G401 (cell line): ENCODE measurements at places on chromosomes 7 and 10. TPM values are rescaled to one million over a fixed set of nuclear protein-coding genes. Genes with fewer than 3 reads are reported as not detected.
A peak's percentile ranks its signal among the peaks of the same experiment; 100 is the strongest.

Gene CYP2C19
- total RNA-seq = not detected in 2 replicates

Gene CFAP46
- total RNA-seq = 6.2 and 11.3 TPM in 2 replicates

Gene UPK3BL2
- 6.6 TPM in 1 of 2 replicates, not detected in the other for total RNA-seq

Gene EVX1
- total RNA-seq = not detected in 2 replicates

Gene ZNF503
- total RNA-seq = 1.5 and 2.0 TPM in 2 replicates

DNA sequence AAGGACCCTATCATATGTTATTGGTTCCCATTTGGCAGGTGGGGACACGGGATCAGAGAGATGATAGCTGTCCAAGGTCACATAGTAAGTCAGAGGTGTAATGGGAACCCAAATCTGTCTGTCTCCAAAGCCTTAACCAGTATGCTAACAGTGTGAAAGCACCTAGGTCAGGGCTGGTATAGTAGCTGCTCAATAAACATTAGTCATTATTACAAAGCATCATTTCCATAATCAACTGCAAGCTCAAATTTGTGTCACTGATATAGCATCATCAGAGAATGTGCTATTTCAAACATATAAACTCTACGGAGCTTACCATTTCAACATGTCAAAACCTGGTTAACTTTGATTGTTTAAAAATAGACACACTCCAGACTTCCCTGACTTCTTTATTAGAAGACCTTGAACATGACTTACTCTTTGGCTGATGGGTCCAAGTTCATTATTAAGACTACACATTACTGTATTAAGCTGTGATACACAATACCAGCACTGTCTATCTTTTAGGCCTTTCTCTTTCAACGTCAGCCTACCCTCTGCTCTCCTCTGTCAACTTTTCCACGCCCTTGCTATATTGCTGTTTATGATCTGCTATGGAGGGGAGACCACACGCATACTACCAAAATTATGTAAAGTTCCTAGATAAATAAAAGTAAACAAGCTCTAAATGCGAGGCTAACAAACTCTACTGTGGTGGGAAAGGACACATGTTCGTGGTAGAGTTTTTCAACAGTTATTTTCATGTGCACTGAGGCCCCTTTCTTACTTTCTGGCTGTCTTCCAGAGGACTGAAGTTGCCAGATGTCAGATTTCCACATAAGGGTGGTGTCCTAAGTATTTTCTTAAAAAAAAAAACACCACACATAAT, 33.6 kb downstream of the DNMBP start:
- no peak for DNase-seq

DNA sequence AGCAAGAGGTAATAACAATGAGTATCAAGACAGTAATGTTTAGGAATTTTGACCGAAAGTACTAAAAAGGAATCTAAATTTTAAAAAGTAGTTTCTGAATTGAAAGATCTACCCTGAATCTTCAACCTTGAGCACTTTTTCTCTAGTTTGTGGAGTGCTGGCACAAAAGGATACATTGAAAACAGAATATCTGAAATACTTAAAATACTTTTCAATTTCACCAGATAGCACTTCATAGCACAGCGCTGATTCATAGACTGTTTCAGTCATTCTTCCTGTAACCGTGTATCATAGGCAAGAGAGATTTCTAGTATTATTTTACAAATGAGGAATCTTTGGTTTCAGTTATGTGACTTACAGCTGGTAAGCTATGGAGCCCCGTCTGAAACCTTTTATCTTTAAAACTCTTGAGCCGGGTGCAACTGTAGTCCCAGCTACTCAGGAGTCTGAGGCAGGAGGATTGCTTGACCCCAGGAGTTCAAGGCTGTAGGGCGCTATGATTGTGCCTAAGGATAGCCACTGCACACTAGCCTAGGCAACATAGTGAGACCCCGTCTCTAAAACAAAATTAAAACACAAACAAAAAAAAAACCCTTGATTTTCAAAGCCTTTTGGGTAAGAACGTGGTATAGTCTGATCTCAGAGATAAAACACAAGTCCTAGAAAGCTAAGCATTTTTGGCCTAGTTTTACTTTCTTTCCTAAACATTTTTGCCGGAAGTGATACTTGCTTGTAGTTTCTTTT, 35.1 kb downstream of the FHIP2A start:
- DNase-seq = no peak

DNA sequence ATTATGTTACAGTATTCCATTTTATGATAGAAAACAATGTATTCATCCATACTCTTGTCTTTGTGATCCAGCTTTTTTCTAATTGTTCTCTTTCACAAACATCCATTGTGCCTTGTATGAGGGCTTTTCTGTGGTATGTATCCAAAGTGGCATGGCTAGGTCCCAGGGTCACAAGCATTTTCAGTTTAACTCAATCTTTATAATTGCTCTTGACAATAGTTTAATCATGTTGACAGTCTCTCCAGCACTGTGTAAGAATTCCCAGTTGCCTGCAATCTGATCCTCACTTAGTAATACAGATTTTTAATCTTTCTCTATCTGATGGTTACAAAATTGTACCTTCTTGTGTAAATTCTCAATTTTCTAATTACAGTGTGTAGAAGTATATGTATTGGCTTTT, 533.4 kb downstream of the NEBL start:
- DNase-seq = no peak

- no peak for DNase-seq
Measured at GRCh38 chr7:39248692-39249090, 271.0 kb downstream of the POU6F2 start.

DNA sequence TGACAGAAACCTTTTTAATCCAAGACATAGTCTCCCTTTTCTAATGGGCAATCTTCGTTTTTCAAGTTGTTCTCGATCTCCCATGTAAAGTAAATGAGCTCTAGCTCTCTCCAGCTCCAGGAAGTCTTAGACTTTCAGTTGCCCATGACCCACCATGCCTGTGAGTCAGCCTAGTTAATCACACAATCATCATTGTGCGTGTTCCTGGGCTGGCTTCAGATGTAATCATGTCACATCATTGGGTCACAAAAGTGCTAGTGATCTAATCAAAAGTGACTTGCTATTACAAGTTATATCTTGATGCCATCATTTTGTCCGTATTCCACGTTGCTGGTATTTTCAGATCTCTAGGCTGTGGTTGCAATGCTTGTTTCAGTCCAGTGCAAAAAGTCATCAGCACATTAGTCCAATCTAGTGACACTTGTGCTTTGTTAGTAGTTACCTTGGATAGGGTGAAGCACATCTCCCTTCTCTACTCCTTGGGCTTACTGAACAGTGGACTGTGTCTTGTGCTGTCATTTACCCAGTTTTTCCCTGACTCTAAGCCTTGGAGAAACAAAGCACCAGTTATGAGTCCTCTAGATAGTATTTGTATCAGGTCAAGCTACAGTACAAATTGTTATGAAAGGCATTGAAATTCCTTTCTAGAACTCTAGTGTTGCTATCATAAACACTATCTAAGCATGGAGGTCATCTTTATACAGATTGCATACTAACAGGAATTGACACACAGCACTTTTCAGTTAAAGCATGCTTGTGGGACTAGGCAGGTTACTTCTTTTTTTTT, 316.6 kb downstream of the GFRA1 start:
- DNase-seq = no peak

DNA sequence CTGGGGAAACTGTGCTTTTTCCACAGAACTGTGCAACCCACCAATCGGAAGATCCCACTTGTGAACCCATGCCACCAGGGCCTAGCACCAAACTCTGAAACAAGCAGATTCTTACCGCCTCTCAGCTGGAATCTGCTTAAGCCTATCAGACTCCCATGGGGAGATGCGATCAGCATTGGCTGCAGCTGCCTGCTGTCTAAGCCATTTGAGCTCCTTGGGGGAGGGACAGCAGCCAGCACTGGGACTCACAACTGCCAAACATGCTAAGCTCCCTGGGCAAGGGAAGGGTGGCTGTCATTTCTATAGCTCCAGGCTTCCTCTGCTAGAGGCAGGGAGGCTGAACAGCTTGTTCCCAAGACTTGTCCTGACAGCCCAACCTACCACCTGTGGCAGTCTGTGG, 283.8 kb downstream of the CDK14 start:
- no peak for DNase-seq

DNA sequence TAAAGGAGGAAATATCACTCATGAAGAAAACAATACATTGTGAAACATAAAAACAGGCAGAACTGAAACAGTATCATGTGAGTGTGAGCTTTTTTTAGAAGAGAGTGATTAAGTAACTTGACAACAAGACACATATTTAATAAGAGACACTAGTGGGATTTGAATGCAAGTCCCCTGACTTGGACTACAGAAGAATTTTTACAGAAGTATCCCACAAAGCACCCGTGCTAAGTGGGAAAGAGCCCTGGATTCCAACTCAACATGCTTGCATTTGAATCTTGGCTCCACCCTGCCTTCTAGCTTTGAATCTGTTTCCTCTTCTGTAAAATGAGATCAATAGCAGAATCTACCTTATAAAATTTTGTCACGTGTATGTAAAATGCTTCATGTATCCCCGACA, 166.2 kb downstream of the ZNF365 start:
- no peak for DNase-seq

DNA sequence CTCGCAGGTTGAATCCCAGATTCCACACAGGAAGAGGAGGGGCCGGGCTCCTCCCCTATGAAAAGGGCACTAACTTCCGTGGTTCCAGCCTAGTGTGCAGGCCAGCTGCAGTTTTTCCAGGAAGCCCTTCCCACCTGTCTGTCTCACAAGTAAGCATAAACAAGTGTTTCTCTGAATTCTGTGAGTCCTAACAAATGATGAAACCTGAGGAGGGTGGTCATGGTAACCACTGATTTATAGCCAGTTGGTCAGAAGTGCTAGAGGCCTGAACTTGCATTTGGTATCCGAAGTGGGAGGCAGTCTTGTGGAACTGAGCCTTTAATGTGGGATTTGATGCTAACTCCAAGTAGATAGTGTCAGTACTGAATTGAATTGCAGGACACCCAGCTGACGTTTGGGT, 54.7 kb upstream of the STEAP4 start:
- DNase-seq = no peak

- DNase-seq = peak; percentile 41
Measured at GRCh38 chr7:76515999-76516443, 5.7 kb downstream of the UPK3B start.

DNA sequence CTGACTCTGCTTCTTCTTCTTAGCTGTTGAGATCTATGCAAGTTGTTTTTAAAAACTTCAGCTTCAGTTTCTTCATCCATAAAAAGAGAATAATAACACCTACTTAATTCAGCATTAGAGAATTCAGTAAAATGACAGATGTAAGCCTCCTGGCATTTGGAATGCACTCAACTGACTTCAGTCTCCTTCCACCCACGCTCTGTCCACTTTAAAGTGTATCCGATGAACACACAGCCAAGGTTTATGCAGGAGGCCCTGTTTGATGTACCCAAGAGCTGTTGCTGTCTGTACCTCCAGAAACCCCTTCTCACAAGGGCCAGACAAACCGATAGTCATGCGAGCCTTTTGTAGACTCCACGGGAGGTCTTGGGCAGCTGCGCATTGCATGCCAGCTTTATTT, 27.1 kb upstream of the SLC35B4 start:
- peak; percentile 73 for DNase-seq

- peak; percentile 66 for DNase-seq
Measured at GRCh38 chr7:47253650-47254080, 328.2 kb downstream of the TNS3 start.

DNA sequence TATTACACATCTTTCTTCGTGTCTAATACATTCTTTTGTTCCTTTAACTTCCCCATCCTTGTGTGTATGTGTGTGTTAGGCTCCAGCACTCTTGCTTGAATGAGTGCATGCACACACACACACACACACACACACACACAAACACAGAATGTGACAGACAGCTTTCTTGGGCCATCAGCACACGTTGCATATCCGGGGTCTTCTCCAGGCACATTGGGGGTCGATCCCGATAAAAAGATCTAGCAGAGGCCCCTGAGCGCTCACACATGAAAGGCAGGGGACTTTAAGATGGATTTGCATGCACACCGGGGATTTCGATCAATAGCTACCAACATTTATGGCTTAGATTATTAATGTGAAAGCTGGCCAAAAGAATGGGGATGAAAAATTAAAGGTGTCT, 4.5 kb downstream of the SKIDA1 start:
- DNase-seq = no peak

GRCh38 chr7:120783273-120783672, 74.7 kb downstream of the TSPAN12 start:
- no peak for DNase-seq

DNA sequence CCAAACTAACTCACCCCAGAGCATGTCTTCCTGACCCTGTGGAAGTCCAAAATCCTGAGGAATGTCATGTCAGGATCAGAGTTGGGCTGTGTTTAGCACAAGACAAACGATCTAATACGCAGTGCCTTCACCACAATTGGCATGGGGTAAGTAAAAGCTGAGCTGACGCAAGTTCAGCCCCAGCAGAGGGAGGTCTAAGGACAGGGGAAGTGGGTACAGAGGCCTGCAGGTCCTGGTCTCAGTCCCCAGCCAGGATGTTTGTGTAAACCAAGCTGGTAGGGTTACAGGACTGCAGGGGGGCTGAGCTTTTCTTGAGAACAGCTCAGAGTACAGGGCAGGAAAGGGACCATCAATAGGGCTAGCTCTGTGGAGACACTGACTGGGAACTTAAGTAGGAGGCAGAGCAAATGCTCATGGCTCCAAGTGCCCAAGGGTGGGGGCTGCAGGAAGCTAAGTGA, 5.3 kb upstream of the KCNIP2 start:
- DNase-seq = no peak
